ENCODE measurements at places on chromosomes 5 and 9.

DNA sequence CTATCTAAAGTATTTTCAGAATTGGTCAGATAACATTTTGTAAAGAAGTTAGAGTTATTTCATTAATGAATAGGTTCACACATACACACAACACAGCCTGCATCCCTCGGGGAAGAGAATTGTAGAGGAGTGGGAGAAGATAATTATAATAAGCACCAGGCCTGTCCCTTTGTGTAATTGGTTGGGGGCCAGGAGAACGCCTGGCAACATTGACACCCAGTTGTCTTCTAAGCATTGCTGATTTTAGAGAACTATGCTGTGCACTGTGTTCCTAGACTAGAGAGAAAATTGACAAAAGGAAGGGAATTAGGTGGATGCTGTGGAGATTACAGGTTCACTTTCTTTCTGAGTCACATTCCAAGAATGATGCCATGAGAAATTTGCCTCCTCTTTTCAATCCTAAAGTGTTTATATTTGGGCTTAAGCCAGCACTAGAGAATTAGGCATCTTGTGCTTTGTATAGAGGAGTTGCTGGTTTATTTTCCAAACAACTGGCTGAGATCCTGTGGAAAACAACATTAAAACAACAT, 247.6 kb downstream of the COX7C start:
- DNase-seq: no peak

DNA sequence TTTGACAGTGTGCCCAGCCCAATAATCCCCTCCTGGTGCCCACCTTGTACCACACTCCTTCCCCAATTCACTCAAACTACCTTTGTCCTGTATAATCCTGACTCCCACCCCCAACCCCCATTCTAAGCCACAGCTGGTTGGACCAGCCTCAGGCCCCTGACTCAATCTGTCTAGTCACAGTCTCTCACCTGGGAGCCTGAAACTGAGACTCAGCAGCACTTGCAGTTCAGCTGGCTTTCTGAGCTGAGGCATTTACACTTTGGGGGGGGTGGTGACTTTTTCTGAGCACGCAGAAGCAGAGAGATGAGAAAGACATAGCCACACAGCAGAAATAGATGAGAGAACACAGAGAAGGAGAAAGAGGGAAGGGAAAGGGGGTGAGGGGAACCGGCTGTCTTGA, 247.3 kb downstream of the MAN2A1 start:
- no peak for DNase-seq

GRCh38 chr9:108211411-108211955, 644.3 kb downstream of the ACTL7B start:
- no peak for DNase-seq

DNA sequence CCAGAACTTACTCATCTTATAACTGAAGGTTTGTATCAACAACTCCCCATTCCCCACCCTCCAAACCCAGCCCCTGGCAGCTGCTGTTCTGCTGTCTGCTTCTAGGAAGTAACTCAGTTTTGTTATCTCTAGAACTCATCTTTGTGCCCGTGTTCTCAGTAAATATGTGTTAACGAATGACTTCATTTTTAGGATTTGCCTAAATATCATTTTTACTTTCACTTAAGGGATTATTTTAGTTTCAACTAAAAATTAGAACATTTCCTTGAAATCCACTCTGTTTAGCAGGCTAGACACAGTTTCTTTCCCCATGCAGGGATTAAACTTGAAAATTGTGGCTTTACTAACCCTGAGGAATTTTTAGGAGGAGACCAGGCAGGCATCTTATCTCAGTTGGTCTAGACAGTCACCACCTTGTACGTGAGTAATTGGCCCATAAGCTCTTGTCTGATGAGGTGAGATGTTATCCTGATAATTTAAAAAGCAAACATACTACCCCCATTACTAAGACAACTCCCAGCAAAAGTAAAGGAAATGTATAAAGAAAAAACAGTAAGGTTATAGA, 68.2 kb upstream of the TNFAIP8 start:
- DNase-seq: no peak

DNA sequence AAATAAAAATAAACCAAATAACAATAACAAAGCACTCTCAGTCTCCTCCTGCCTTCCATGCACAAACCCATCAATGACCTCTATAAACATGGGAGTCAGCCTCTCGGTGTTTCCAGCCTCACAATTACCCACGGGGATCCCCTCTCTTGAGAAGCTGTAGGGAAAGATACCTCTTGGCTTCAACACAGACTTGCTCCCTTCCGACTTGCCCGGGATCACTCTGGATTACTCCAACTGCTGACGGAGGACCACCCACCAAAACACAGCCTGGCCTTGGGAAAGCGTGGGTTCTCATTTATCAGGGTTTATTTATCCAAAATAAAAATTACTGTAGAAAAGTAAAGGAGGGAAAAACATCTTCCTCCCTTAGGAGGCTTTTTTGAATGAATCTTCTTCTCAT, 11.5 kb upstream of the NKX2-5 start:
- no peak for DNase-seq

DNA sequence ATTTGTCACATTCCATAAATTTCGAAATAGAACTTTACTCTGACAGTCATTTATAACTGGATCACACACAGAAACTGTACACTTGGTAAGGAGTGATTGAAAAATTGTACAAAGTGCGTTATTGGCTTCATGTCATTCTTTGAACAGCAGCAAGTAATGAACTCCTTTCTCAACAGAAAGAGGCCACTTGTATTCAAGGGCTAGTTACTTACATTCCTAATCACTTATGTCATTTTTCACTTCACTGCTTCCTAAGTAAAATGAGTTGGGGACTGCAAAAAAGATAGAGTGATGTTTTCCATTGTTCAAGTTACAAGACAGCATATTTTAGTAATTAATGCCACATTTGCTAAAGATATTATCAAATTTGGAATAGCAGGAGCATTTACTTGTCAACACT, 893.2 kb downstream of the DTWD2 start:
- no peak for DNase-seq

DNA sequence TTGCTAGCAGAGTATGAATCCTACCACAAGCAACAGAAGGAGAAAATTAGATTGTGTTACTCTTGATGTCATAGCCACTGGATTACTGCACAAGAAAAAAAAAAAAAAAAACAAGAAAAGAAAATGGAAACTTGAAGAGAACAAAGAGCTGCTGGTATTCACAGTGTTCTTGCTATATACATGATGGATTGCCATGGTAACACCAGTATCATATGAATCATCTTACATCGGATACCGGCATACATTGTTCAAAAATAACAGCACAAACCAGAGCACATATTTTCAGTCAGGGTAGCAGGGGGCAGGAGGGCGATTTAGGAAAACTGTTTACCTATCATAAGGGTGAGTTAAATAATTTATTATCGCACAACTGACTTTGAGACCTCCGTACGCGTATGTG, 472.9 kb downstream of the PDE4D start:
- DNase-seq: no peak

DNA sequence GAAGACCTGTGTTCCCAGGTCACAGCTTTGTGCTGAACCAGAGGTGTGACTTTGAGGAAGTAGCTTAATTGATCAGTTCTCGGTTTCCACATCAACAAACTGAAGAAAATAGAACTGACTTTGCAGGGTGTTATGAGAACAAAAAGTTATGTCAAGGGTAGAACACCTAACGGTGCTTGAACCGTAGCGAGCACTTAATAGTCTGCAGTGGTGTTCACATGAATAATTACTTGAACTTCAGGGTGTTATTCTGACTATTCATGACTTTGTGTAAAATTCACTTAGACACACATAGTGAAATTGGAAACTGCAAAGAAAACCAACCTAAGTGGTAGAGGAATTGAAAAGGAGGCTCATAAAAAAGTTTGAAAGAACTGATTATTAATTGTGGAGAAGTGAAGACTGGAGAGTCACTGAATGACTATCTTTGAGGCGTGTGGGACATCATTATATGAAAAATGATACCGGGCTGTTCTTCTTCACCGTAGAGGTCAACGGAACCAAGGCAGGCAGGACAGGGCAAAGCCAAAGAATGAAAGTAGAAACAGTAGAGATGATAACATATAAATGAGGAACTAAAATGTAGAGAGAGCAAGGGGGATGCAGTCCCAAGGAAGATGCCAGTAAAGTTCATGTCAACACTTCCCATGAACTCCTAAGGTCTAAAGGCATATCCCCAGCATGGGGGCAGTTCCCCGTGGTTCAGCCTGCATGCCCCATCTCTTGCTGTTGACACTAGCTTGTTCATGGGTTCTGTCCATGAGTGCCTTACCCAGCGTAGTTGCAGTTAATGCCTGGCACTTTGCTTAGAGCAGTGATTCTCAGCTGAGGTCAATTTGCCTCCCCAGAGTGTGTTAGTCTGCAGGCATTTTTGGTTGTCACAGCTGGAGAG, 118.7 kb downstream of the ZNF462 start:
- DNase-seq: no peak

GRCh38 chr9:82153032-82153431, 164.5 kb downstream of the SPATA31D1 start:
- no peak for DNase-seq

DNA sequence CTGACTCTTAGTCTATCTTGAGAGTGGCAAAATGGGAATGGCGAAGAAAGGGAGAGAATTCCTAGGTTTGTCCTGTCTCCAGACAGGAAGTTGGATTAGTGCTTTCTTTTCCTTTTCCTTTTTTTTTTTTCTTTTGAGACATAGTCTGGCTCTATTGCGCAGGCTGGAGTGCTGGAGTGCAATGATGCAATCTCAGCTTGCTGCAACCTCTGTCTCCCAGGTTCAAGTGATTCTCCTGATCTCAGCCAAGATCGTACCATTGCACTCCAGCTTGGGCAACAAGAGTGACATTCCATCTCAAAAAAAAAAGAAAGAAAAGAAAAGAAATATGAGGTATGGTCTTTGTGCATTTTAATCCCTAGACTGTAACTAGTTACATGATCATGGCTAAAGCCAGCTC, 12.6 kb upstream of the KIF27 start:
- DNase-seq: no peak

DNA sequence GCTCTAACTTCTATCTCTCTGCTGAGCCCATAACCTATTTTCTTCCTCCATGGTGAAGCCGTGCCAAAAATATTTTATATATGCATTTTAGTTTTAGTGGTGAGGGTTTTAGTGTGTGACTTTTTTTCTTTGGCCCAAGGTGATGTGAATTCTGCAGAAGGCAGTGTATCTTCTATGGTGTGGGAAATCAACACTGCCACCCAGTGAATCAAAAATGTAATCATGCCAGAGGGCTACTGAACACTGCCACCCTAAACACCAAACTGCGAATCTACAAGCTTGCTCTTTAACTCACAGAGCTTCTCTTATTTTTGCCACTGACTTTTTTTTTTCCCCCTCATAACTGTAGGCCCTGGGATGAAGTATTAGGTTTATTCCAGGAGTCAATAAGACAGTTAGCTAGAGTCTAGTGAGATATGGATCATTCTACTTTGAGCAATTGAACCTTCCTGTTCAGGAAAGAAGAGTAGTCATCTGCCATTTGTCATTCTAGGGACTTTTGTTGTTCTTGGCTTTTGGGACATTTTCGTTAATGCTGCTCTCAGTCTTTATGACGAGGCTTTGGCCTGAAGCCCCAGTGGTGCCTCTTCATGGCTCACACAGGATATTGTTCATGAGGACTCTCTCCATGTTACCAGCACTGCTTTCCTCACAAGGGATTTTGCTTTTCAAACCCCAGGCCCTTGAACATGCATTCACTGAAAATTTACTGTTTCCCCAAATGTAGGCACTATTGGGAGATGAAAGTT, 53.1 kb downstream of the C7 start:
- no peak for DNase-seq

DNA sequence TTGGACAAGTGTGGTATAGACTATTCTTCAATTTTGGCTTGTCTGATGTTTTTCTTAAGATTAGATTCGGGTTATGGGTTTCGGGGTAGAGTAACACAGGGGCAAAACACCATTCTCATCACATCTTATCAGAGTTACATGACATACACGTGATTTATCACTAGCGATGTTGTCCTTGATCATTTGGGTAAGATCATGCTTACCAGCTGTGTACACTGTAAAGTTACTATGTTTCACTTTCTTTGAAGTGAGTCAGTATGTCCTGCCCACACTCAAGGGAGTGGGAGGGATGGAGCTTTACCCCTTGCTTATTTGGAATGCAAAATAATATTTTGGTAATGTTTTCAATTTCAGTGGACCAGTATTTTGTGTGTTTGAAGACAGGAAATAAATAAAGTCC, 101.8 kb upstream of the TAF11L2 start:
- no peak for DNase-seq

DNA sequence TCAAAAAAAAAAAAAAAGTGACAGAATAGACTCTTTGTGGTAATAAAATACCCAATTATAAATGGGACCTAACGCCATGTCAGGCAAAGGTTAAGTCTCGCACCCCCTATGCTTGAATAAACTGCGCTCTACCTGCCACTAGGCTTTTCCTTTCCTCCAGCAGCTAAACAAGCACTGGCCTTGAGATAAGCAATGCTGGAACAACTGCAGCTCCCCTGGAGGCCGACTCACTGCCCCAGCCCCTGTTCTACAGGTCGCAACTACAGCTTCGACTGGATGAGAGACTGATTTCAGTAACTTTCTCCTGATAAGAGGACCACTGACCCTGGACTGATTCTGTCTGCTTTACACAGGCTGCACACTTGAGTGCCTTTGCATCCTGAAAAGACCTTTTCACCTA, 210.2 kb downstream of the HSPA4 start:
- no peak for DNase-seq

- no peak for DNase-seq
Measured at GRCh38 chr9:69611221-69611620, 61.0 kb downstream of the APBA1 start.

- no peak for DNase-seq
Measured at GRCh38 chr9:34578241-34579103, 11.1 kb downstream of the CNTFR start.

DNA sequence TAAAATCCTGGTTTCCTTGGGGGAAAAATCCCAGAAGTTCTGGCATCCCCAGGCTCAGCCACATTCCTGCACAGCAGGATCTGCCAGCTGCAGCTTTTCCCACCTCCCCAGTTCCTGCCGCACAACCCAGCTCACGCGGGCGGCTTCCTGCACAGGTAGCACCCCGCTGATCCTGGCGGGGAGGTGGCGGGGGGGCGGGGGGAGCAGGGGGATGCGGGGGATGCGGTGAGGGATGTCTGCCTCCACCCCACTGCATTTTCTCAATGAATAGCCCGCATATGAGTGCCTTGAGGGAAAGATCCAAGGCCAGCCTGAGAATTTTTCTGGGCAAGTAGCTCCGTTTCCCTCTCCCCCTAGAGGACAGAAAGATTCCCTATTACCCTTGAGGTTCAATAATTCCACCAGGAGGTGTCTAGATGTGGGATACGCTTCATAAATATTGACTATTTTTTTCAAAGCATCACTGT, 21.1 kb downstream of the GFPT2 start:
- DNase-seq: no peak

GRCh38 chr9:84371737-84372136, 31.2 kb upstream of the SLC28A3 start:
- no peak for DNase-seq

- peak; percentile 40 for DNase-seq
Measured at GRCh38 chr5:68891718-68892117, 202.1 kb upstream of the SLC30A5 start.
